ENCODE measurements at places on chromosomes 1 and 21.

GRCh38 chr1:219574484-219575087 is 38.3 kb downstream of the ZC3H11B start:
- no peak for DNase-seq

GRCh38 chr1:241842565-241842964 is 5.4 kb upstream of the EXO1 start:
- no peak for DNase-seq

GRCh38 chr1:95096218-95096841 is 20.8 kb upstream of the TLCD4 start:
- no peak for DNase-seq

GRCh38 chr21:26025536-26026512 is 144.7 kb downstream of the APP start:
- DNase-seq, result no peak

GRCh38 chr1:66251546-66251945 is 282.4 kb upstream of the SGIP1 start:
- peak; percentile 34 for DNase-seq

- DNase-seq, result no peak
Observed at GRCh38 chr1:109705411-109705810, 6.6 kb upstream of the GSTM5 start.

- DNase-seq, result no peak
Observed at GRCh38 chr1:185843986-185844385, 109.8 kb downstream of the HMCN1 start.

DNA sequence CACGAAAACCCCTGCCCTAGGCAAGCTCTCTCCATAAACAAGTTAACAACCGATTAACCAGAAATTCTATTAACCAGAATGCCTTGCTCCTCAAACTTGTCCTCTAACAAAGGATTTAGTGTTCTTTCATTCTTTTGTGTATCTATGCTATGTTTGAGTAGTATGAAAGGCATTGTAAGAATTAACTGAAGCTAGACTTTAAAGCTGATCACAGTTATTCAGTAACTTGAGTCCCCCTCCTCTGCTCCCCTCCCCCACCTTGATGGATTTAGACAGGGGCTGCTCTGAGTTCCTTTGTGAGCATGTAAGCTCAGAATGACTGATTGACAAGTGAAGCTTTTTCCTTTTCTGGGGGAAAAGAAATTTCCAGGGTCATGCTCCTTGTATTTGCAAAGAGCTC is 257.6 kb downstream of the TTLL7 start:
- DNase-seq, result no peak

DNA sequence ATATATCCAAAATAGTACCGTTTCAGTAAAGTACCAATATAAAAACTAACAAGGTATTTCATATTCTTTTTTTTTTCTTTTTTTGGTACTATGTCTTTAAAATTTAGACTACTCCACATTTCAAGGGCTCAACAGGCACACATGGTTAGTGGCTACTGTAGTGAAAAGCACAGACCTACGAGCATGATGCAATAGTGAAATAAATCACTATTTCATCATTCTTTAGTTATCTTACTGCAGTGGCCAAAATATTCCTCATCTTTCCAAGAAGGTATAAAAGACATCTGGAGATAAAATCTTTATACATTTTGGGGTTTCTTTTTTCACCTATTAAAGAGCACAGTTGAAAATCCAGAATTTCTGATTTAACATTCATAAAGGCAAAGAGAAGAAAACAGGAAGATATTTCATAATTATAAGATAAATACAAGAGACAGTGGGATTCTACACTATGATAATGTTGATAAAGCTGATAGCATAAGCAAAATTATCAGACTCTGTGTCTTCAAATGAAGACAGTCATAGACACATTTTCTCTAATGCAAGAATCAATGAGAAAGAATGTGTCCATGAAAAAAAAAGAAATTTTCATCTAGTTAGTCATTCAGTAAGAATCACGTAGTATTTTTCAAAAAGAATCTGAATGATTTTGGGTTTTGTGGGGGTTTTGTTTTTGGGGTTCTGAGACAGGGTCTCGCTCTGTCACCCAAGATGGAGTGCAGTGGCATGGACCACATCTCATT is 41.9 kb downstream of the CEP170 start:
- DNase-seq, result peak; percentile 81

DNA sequence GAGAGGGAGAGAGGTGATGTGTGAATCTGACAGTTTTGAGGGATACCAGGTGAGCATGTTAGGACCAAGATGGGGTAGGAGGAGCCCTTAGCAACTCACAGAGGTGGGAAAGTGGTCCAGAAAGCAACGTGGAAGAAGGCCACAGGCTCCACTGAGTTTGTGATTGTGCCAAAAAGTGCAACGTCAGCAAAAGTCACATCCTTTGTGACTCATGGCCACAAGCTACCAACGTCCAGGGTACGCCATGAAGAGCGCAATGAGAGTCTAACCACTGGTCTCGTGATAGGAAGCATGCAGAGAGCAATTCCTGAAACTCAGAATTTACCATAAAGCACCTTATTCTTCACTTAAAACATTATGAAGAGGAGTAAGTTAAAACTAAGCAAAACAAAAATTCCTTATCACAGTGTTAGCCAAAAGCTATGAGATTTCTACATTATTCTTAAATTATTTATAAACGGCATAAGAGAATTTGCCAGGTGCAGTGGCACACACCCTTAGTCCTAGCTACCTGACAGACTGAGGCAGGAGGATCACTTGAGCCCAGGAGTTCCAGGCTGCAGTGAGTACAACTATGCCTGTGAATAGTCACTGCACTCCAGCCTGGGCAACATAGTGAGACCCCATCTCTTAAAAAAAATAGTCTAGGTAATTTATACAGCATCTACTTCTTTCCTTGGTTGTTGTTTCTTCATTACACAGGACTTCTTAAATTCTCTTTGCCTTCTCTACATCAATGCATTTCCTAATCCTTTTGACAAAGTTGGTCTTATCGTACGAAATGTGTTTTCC is 55.2 kb downstream of the COLGALT2 start:
- no peak for DNase-seq

- no peak for DNase-seq
Observed at GRCh38 chr1:200831091-200831490, 41.7 kb upstream of the GPR25 start.

DNA sequence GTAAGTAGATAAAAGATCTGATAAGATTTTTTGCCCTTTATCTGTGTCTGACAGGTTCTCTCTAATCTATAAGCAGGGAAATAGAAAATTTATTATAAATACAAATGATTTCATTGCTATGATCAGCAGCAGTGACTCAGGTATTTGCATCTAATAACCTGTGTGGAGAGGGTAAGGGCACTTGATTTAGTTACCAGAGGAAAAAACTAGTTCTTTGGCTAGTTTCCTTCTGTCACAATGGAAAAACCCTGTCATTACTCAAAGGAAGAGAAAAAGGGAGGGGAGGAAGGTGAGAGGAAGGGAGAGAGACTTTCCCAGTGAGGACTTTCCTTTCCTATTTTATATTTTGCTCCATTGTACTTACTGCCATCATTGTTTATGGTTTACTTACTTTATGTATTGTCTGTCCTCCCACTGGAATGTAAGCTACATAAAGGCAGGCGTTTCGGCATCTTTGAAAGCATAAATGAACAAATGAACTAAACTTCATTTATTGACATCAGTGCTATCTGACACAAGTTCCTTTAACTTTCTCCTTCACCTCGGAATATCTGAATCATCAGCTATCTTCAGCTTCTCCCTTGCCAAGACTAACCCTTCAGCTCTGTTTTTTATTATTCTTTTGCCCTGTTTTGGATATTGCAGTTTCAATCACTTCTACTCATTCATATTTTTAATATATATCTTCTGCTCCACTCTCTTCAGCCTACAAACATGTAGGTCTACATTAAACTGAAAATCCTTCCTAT is 34.9 kb downstream of the WDR3 start:
- DNase-seq, result peak; percentile 18

DNA sequence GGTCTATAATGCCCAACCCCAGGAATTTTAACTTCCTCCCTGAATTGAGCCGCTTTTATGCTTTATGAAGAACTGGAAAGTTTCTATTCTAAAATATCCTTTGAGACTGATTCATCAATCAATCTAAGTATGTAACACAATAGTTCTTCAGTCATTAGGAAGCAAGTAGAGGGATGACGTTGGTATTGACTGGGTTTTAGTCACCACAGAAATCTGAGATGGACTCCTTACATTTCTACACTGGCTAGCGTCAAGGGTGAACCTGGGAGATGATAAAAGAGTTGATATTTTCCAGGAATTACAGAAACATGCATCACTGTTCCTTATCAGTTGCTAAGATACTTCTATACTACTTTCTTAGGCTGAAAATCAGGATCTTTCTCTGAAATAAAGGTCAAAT is 308.0 kb downstream of the HMCN1 start:
- DNase-seq, result no peak

DNA sequence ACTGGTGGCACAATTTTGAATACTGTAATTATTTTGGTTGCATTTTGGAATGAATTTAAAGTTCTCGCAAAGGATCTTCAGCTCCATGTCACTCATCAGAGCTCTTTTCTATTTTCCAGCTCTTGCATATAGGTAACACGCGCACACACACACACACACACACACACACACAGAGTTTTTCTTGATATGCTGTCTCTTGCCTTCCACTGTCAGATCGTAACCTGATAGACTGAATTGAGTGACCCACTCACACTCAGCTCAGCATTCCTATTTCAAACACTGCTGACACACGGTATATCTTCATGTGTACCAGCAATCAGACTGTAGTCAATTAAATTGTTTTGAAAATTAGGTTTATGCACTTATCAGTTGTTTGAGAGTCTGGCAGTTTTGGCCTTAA is 214.1 kb downstream of the PBX1 start:
- no peak for DNase-seq

DNA sequence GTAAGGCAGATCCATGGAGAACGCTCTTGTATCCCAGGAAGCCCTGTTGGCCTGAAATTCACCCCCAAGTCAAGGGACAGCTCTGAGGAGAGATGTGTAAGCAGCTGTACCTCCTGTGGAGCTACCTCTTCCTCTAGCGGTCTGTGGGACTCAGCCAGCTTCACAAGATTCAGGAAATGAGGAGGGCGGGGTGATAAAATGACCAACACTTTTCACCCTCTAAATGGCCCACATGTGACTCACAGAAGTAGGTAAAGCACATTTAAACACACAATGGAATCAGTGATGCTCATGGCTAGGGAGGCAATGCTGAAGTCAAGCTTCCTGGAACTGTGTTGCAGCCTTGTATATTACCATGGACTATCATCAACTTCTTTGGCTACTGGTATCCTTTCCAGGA is at the start of gene SH2D1B:
Gene SH2D1B, minus strand, starts transcription at position 135 of the 400 bp plus-strand sequence. Its CDS starts 120 bp downstream, at position 15.
- no peak for DNase-seq
